Left lobe of liver (tissue), 2 donors: ENCODE measurements at places on chromosomes 7 and 10.

GRCh38 chr10:70369498-70370018 lies 12.9 kb downstream of the LRRC20 start:
- no peak for DNase-seq

DNA sequence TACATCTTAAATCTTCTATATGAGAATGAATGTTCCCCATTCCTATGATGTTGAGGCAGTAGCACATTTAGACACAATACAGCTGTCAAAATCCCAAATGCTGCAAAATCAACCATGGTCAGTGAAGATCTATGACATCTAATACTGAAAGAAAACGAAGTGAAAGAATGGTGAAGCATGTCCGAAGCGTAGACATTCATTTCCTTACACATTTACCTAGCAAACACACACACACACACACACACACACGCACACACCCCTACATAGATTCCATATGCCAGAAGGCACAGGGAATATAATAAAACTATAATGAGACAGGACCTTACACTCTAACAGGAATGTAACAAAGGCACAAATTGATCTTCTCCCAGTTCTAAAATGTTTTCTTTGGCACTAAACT lies 32.5 kb downstream of the CCDC6 start:
- DNase-seq = no peak

- DNase-seq = no peak
Observed at GRCh38 chr7:135994466-135995205, 17.5 kb upstream of the MTPN start.

GRCh38 chr7:135416431-135416830 lies 93.5 kb downstream of the CNOT4 start:
- peak; percentile 48 for DNase-seq

GRCh38 chr10:107437921-107438320 lies 273.4 kb upstream of the SORCS1 start:
- no peak for DNase-seq

- no peak for DNase-seq
Observed at GRCh38 chr10:92530891-92531535, 42.9 kb downstream of the IDE start.

- no peak for DNase-seq
Observed at GRCh38 chr7:996079-996872, 13.3 kb downstream of the CYP2W1 start.
